ACHN (cell line): ENCODE measurements at places on chromosomes 4 and X.

GRCh38 chr4:42152507-42153504 is at the start of gene BEND4:
Gene BEND4, minus strand, starts transcription at chr4:42152655. Its CDS starts 512 bp downstream, at chr4:42152143.
- no peak for DNase-seq

GRCh38 chr4:96698831-96699230 is 858.9 kb downstream of the PDHA2 start:
- no peak for DNase-seq

GRCh38 chr4:20299515-20299914 is 47.8 kb downstream of the SLIT2 start:
- peak; percentile 56 for DNase-seq

DNA sequence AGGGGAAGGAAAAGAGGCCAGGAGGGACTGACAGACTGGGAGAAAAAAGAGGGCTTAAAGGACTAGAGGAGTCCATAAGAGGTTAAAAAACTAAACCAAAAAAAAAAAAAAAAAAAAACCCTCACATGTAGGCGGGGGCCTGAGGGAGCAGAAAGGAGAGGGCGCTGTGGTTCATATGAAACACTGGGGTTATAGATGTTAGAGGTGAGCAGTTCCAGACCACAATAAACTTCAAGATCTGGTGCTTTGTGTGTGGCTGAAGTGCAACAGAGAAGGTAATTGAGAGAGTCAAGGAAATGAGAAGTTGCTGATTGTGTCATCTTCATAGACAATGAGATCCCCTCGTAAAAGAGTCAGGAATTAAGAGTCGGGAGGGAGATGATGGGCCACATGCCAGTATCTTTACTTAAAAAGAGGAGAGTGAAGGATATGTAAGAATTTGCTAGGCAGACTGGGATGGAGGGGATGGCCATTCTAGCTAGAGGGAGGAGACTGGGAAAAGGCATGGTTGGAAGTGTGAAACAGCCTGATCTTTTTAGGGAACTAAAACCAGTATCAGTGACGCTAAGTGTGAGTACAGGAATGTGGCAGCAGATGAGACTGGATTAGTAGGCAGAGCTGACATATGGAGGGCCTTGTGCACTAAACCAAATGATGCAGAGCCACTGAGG is 18.4 kb upstream of the OGT start:
- no peak for DNase-seq

DNA sequence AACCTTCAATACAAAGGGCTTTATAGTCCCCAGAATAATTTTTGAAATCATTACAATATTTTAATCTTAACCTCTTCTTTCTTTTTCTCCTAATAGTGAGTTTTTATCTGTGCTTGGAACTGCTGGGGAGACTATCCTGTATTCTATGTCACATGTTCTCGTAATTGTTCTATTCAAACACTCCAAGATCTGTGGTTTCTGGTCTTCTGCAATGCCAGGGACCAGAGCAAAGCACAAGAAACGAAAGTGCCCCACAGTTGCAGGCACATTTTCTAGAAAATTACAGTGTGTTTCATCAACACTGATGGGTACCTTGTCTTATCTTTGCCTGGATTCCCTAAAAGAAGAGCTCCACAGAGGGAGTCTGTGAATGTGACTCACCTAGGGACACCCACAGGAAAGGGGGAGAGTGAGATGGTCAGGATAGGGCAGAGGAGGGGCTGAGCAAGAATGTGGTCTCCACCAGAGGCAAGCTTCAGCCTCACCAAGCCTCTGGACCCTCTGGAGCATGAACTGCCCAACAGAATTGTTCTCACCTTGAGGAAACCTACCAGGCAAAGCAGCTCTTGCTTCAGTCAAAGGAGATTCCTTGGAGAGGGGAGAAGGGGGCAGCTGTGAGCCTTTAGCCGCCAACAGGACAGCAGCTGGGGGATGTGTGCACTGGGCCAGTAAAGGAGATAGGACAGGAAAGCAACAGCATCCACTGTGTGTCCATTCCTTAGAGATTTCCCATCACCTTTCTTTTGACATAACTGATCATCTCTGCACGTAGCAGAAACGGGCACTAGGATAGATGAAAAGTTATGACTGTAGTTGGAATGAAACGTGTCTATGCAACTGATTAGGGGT is 25.9 kb downstream of the UNC5C start:
- DNase-seq: no peak
